ENCODE measurements at places on chromosomes 3 and 15.
A peak's percentile ranks its signal among the peaks of the same experiment; 100 is the strongest.

DNA sequence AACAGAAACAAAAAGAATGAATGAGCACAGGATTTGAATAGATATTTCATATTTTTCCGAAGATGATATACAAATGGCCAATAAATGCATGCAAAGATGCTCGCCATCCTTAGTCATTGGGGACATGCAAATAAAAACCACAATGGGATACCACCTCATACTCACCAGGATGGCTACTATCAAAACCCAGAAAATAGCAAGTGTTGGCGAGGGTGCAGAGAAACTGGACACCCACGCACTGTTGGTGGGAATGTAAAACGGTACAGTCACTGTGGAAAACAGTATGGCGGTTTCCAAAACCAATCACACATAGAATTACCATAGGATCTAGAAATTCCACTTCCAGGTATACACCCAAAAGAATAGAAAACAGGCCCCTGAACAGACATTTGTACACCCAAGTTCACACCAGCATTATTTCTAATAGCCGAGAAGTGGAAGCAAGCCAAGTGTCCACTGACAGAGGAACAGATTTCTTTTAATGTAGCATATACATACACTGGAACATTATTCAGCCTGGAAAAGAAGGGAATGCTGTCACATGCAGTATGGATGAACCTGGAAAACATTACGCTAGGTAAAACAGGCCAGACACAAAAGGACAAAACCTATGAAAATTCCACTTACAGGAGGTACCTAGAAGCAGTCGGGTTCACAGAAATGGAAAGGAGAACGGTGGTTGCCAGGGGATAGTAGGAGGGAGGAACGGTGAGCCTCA is 3.6 kb downstream of the RNF168 start:
- peak; percentile 53 for DNase-seq

DNA sequence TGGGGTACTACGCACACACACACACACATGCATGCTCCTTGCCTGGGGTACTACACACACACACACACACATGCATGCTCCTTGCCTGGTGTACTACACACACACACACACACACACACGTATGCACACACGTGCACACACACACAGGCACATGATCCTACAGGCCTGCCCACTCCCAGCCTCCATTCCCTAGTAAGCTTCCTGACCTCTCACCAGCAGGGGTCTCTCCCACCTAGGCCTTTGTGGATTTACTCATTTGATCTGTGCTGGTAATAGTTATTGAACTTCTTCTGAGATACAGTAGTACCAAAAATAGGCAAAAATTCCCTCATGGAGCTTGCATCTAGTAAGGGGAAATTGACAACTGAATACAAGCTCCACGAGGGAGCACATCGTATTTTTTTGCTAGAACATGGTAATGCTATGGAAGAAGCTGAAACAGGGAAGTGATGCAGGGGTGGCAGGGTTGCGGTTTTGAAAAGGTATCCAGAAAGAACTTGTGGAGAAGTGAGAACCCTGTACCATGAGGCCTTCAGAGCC is 19.1 kb downstream of the TTC21A start:
- peak; percentile 35 for DNase-seq

DNA sequence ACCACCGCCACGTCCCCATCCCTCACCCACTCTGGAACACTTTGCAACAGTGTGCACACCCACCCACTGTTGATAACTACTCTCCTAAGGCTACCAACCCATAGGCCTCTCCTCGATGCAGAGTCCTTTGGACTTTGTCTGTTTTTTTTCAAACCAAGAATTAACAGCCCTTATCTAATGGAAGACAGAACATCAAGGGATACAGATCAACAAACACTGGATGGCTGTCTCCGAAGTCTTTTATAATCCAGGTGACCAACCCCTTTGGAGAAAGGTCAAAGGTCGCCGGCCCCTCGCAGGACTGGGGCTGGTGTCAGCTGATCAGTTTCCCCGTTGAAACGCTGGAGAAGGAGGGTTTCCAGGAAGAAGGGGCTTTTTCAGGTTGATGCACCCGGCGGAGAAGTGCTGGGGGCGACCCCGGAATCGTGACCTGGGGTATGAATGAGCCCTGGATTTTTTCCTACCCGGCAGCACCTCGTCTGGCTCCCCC is 532 bp downstream of the B4GALT4 start:
- no peak for DNase-seq

- DNase-seq, result no peak
Measured at GRCh38 chr3:37582086-37582485, 279.6 kb upstream of the CTDSPL start.

DNA sequence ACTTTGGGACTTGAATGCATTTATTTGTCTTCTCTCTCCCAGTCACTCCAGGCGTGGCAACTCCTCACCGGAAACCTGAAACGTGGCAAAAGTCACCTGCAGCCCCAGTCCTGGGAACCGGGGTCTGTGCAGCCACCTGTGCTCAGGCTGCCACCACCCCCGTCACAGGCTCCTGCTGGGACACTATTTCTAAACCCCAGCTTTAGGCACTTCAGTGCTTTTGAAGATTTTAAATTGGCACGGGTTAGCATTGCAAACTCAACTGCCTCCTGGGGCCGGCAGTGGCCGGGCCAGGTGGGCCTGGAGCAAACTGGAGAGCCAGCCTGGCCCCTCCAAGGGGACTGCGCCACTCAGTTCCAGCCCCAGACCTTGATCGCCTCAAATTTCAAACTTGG is 146.7 kb upstream of the IQSEC1 start:
- no peak for DNase-seq

GRCh38 chr15:64851503-64851840 is 9.8 kb downstream of the PLEKHO2 start:
- no peak for DNase-seq

DNA sequence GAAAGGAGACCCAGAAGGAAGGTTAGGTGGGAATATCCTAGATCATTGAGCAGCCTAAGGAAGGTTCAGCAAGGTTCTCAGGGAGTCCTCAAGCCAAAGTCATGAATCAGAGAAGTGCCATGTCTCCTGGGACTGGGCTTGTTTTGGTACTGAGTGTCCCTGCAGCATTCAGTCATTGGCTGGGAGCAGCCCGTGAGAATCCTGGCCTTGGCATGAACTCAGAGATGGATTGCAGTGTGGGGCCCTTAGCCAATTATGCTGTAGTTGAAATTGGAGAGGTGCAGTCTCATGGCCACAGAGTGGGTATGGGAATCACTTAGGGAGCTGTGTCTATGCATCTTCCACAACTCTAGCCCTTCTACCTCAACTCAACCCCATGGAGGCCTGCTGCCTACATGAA is 17.0 kb upstream of the PPM1L start:
- DNase-seq, result no peak

- no peak for DNase-seq
Measured at GRCh38 chr3:14374444-14374883, 27.9 kb upstream of the SLC6A6 start.

DNA sequence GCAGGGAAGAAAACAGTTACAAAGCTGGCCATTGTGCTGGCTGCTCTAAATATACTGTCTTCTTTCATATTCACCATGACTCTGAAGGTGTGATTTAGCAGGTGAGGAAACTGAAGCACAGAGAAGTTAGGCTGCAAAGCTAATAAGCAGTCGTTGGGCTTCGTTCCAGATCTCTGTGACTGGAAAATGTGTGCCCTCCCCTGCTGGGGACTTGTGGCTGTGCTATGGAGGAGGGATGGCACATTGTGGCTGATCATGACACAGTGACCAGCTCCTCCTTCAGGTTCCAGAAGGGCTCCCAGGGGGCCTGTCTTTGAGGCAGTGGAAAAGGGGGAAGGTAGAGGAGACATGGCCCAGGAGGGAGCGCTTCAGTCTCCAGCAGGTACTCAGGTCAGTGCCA is 19.2 kb downstream of the PXK start:
- DNase-seq, result no peak

- no peak for DNase-seq
Measured at GRCh38 chr3:58355179-58355578, 22.5 kb downstream of the PXK start.

DNA sequence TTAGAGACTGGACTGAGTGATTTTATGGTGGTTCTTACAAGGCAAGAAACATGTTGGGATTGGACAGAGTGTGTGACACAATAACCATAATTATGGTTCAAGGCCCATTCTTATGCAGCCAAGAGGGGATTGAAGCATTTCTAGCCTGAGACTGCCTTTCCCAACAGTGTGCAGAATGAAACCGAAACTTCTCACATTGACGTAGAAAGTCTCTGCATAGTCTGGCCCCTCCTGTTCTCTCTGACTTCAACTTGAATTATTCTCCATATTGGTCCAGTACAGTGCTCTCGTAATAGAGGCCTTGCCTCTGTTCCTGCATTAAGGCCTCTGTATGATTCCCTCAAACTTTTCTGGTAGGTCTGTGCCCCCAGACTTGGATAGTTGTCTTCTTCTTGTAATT is 138.3 kb downstream of the DIPK2A start:
- no peak for DNase-seq

DNA sequence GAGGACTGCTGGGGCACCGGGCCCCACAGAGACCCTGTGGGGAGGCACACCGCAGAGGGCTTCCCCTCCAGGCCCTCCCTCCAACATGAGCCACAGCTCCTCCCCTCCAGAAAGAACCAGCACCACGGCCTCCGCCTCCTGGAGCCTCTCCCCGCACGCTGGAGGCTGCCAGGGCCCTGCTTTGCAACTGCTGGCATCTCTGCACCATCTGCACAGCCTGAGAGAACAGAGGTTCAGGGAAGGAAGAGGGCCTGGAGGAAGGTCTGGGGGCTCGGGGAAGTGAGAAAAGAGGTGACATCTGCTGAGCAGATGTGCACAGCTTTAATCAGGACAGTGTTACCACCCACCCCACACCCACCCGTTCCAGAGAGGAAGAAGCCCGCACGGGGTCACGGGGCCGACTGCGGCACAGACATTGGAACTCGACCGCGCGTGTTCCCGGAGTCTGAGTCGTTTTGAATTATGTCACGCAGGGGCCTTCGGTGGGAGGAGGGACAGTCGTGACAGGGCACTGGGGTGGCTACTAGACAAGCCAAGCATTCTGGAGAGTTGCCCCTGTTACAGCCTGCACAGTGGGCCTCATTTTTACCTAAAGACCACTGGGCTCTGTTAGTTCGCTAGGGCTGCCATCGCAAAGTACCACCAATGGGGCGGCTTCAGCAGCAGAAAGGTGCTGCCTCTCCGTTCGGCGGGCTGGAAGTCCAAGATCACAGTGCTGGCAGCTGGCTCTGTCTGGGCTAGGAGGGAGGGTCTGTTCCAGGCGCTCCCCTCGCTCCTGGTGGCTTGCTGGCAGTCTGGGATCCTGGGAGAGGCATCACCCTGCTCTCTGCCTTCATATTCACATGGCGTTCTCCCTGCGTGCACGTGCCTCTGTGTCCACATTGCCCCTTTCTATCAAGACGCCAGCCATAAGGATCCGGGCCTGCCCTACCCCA is 194.8 kb downstream of the XXYLT1 start:
- DNase-seq, result no peak

- DNase-seq, result no peak
Measured at GRCh38 chr3:42061025-42061712, 30.0 kb upstream of the TRAK1 start.

- no peak for DNase-seq
Measured at GRCh38 chr15:69511015-69511414, 58.4 kb downstream of the RPLP1 start.

DNA sequence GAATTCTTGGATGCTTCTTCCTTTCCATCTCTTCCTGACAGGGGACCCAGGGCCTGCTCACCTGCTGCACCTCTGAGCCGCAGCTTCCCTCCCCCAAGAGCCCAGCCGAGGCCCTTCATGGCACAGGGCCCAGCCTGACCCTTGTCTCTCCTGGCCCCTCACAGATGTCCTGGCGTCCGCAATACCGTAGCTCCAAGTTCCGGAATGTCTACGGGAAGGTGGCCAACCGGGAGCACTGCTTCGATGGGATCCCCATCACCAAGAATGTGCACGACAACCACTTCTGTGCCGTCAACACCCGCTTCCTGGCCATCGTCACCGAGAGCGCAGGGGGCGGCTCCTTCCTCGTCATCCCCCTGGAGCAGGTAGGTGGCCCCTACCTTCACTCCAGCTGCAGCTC is 66.2 kb downstream of the CORO2B start:
- DNase-seq, result no peak

GRCh38 chr3:26719134-26719533 is 96.6 kb downstream of the LRRC3B start:
- DNase-seq, result no peak

DNA sequence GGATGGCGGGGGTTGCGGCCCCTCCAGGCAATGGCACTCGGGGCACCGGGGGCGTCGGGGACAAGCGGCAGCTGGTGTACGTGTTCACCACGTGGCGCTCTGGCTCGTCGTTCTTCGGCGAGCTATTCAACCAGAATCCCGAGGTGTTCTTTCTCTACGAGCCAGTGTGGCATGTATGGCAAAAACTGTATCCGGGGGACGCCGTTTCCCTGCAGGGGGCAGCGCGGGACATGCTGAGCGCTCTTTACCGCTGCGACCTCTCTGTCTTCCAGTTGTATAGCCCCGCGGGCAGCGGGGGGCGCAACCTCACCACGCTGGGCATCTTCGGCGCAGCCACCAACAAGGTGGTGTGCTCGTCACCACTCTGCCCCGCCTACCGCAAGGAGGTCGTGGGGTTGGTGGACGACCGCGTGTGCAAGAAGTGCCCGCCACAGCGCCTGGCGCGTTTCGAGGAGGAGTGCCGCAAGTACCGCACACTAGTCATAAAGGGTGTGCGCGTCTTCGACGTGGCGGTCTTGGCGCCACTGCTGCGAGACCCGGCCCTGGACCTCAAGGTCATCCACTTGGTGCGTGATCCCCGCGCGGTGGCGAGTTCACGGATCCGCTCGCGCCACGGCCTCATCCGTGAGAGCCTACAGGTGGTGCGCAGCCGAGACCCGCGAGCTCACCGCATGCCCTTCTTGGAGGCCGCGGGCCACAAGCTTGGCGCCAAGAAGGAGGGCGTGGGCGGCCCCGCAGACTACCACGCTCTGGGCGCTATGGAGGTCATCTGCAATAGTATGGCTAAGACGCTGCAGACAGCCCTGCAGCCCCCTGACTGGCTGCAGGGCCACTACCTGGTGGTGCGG is 1.9 kb downstream of the CHST2 start:
- peak; percentile 65 for DNase-seq

DNA sequence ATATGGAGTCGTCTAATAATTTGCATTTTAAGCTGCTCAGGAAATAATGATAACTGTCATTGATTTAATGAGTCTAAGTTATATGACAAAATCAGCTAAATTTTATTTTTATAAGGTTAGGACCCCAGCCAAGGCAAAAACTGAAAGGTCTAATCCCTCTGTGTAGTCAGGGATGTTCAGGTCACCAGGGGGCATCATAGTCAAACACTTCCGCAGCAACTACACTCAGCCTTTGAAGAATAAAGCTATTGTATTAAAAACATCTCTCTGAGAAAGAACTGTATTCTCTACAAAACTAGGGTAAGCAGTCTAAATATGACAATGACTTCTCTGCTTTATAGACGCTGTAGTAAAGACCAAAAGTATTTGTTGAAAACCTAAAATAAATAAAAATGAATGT is 15.0 kb downstream of the INTS14 start:
- DNase-seq, result no peak

- no peak for DNase-seq
Measured at GRCh38 chr3:23837691-23838090, 31.9 kb downstream of the UBE2E1 start.

GRCh38 chr15:24857763-24858162 is 97.0 kb upstream of the SNRPN start:
- no peak for DNase-seq

All from activated naive CD4-positive, alpha-beta T cell treated with Interleukin-2 at 50 U/mL for 16 hours (primary cell).